ENCODE measurements at places on chromosomes 2 and 18.

DNA sequence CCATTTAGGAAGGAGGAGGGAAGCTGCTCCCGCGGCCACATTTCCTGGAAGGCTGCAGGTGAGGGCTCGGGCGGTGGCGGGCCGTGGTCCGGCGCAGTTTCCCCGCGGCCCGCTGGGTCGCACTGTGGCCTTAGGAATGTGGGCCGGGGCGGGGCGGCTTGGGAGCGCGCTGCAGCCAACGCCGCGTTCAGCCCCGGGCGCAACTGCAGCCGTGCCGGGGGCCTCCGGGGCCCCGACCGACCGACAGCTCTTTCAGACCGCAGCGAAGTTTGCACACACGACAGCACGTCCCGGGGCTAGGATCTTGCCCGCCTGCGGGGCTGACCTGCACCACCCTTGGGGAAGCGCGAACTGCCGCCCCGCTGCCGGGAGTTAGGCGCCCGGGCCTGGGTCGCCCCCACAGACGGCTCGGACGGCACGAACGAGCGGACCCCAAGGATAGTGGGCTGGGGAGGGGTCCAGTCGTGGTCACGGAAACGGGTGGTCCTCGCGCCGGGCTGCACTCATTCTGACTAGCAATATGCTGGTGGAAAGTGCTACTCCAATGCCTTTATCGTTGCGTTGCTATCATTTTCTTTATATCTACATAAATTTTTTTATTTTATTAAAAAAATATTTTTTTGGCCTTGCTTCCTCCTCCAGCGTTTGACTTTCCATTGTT is 69.9 kb upstream of the DLX2 start:
- DNase-seq = peak; percentile 85

GRCh38 chr2:112164876-112165275 is 26.7 kb downstream of the FBLN7 start:
- no peak for DNase-seq

DNA sequence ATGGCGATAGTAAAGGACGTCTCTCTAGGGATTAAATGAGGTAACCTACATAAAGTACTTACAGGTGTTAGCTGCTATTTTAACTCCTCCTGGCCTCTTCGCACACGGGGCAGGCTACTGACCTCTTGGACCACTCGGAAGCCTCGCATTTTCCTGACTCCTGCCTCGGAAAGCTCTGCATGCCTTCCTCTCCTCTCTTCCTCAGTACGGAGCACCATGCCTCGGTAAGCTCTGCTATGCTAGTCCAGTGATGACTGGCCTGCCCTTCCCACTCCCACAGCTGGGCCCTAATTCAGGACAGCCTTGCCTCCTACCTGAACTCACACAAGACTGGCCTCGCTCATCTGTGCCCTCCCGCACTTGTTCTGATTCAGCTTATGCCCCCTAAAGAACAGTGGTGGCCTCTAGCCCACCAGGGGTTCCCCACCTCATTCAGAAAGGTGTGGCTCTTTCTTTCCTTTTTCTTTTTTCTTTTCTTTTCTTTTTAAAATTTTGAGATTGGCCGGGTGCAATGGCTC is 22.7 kb upstream of the HPCAL1 start:
- DNase-seq = no peak

DNA sequence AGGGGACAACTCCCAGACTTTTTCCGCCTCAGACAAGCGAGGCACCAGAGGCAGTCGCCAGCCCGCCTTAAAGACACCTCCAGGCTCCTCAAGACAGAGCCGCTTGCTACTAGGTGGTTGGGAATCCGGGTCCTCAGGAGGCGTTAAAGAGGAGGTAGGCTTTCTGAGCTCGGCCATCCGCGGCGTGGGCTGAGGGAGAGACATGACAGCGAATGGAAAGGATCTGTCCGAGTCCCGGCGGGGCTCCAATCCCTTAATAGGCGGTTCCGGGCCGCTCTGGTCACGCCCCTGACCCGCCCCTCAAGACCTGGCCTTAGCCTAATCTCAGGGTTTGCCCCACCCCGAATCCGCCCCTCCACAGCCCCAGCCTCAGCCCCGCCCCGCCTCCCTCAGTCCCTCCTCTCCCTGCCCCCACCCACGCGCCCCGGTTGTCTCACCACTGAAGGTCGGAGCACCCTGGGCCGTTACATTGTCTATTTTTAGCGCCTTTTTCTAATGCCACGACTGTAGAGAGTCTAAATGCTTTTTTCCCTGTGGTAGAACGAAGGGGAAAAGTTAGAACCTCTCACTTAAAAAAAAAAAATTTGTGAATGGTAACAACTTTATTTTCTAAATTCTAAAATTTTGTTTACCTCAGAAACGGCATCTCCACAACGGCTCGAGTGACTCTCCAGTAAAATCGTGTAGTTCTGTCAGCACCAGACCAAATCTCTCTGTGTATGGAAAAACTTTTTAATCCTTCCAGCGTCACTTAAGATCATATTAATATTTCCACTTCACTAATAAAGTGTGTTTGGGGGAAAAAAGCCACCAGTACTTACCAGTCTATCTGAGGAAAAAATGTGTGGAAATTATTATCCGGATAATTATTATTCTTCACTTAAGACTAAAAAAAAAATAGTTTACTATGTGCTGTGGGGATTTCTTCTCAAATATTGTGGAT is at the start of gene RAD51AP2:
Gene RAD51AP2, minus strand, starts transcription at position 229 of the 943 bp plus-strand sequence. Its CDS starts 25 bp downstream, at position 204.
- DNase-seq = peak; percentile 93

GRCh38 chr2:230981704-230982103 is 14.2 kb upstream of the SPATA3 start:
- no peak for DNase-seq

GRCh38 chr18:54561706-54562267 is 29.3 kb upstream of the DYNAP start:
- DNase-seq = no peak

GRCh38 chr2:98800330-98801064 is 69.6 kb upstream of the MGAT4A start:
- no peak for DNase-seq

- no peak for DNase-seq
Observed at GRCh38 chr2:47818777-47819176, 35.8 kb downstream of the MSH6 start.

- DNase-seq = no peak
Observed at GRCh38 chr2:138470941-138471340, 30.6 kb upstream of the SPOPL start.

DNA sequence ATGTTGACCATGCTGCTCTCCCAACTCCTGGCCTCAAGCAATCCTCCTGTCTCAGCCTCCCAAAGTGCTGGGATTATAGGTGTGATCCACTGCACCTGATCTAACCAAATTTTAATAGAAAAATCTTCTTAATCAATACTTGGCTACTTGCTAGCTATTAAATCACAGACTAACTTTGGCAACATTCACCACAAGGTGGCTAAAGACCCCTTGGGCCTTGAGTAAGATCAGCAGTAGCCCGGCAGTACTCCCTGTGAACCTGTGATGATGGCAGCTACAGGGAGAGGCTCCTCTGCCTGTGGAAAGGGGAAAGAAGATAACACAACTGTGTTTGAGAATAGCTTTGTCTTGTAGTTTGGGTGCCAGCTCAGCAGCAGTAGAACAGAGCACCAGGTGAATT is 102.9 kb downstream of the SLC39A10 start:
- DNase-seq = no peak

DNA sequence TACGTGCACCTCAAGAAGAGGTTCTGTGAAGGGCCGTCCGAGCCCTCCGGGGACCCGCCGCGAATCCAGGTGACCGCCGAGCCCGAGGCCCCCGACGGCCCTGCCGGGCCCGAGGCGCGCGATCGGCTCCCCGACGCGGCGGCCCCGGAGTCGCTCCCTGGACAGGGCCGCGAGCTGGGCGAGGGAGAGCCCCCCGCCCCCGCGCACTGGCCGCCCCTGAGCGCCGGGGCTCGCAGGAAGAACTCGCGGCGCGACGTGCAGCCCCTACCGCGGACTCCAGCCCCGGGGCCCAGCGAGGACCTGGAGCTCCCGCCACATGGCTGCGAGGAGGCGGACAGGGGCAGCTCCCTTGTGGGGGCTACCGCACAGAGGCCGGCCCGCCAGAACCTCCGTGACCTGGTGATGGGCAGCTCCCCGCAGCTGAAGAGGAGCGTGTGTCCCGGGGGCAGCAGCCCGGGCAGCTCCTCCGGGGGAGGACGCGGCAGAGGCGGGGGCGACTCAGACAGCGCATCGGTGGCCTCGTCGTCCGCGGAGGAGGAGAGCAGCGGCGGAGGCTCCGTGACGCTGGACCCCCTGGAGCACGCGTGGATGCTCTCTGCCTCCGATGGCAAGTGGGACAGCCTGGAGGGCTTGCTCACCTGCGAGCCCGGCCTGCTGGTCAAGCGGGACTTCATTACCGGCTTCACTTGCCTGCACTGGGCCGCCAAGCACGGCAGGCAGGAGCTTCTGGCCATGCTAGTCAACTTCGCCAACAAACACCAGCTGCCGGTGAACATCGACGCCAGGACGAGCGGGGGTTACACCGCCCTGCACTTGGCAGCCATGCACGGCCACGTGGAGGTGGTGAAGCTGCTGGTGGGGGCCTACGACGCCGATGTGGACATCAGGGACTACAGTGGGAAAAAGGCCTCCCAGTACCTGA is 812 bp downstream of the SOWAHC start:
- peak; percentile 61 for DNase-seq

DNA sequence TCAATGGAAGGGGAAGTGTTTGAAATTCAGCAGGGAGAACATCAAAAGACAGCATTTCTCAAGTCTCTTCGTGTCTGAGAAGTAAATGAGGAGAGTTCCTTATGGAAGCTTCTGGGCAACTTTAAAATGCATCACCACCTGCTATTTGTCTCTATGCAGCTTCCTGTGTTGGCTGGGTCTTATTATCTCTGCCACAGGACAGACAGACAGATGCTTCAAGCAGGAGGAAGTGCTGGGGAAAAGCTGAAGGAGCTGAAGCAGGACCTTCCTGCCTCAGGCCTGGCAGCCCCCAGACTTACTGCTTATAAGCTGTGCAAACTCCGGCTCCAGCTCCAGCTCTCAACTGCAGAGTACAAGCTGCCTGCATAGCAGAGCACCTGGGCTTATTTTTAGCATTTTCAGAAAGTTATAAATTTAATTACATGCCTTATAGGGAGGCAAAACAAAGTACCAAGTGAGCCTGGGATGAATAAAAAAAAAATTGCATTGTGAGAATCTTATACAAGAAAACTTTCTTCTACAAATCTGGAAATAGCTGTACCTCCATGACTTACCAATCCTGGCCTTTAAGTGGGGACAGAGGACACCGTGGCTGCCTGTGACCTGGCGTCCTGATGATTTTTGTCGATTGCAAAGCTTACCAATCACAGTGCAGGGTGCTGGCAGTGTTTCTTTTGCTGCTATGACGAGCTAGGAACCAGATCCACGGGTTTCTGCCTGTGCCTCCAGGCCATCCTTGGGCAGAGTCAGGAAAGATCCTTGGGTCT is 206.3 kb downstream of the SEPTIN10 start:
- DNase-seq = no peak

DNA sequence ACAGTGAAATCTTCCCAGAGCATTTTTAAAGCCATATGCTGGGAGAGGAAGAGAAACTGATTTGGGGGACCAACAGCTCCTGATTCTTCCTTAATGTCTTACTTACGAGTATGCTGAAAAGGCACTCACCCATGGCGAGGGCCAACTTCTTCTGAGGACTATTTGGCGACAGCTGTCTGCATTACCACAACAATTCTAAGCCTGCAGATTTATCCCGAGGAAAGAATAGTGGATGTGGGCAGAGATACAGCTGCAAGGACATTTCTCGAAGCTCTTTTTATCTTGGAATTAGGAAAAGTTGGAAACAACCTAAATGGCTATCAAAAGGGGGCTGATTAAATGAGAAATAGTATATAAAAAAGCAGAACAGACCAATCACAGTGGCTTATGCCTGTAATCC is 40.3 kb upstream of the FHL2 start:
- DNase-seq = no peak

- no peak for DNase-seq
Observed at GRCh38 chr2:119109866-119110265, 48.7 kb downstream of the C1QL2 start.

DNA sequence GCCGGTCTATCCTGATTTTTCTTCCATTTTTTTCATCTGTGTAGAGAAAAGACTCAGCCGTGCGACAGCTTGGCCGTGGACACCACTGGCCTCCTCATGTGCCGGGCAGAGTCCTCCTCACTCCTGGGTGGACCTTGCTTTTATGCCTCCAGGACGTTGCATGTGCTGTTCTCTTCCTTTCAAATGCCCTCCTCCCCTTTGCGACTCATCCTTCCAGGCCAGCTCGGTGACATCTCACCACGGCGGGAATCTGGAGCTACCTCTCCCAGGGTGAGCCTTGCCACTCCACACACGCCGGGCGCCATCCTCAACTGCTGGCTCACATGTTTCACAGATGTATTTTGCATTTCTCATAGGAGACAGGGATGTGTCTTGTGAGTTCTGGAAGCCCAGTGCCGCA is 198.5 kb upstream of the HDAC4 start:
- DNase-seq = peak; percentile 28

GRCh38 chr18:51867767-51868166 is 472.2 kb upstream of the DCC start:
- DNase-seq = no peak

DNA sequence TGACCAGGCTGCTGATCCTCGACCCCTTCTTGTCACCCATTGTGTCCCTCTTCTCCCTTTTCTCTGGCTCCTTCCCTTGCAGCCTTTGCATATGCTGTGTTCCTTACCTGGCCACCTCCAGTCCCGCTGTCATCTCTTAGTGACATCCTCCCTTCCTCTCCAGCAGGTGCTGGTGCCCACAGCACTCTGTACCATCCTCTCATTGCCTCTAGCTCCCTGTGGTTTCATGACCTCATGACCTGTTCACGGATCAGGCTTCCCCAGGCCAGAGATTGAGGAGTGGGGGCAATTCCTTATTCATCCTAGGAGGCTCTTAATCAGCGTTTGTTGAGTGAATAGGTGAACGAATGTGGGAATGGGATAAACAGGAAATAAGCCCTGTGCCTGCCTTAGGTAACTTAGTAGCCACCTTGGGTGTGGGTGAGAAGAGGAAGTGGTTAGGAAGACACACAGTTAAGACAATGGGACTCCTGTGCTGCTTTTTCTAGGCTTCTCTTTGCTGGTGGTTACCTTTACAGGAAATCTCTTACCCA is 35.5 kb downstream of the ITGA6 start:
- DNase-seq = no peak

- DNase-seq = no peak
Observed at GRCh38 chr18:42509750-42510415, 554.8 kb downstream of the PIK3C3 start.

DNA sequence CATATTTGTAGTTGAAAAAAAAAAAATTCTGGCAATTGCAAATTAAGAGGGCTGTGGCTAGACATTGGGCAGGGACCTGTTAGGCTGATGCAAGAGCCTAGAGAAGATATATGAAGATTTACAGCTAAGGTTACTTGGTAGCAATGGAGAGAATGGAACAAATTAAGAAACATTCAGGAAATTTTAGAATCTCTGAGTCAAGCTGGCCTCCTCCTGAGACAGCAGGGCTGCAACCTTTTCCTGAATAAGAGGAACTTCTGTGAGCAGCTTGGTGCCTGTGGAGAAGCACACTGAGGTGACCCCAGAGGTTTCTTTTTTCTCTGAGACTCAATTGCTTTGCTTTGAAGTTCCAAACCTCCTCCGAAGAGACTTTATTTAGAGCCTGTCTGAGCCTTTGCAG is 118.6 kb upstream of the LRATD1 start:
- DNase-seq = no peak

DNA sequence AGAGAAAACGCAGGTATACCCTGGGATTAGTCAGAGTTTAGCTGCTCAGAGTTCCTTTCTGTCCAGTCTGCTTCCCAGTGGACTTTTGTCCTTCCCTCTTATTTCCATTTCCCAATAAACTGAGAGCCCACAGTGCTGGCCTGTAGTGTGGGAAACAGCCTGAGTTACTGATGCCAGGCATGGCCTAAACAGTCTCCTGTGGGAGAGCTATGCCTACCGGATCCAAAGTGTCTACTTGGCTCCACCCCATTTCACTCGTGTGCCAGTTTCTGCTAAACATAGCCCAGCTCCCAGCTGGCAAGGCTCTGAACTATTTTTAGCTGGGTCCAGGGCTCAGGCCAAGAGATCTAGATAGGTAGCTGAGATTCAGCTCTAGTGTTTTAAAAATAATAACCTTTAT is 15.6 kb upstream of the PPP1CB start:
- peak; percentile 73 for DNase-seq

All from right forelimb (tissue), 1 donor.